ENCODE measurements at places on chromosomes 2 and 18. TPM values are rescaled to one million over a fixed set of nuclear protein-coding genes. Genes with fewer than 3 reads are reported as not detected.

TUBA4B gene
- not detected for total RNA-seq

REG3G gene
- not detected for total RNA-seq

DNA sequence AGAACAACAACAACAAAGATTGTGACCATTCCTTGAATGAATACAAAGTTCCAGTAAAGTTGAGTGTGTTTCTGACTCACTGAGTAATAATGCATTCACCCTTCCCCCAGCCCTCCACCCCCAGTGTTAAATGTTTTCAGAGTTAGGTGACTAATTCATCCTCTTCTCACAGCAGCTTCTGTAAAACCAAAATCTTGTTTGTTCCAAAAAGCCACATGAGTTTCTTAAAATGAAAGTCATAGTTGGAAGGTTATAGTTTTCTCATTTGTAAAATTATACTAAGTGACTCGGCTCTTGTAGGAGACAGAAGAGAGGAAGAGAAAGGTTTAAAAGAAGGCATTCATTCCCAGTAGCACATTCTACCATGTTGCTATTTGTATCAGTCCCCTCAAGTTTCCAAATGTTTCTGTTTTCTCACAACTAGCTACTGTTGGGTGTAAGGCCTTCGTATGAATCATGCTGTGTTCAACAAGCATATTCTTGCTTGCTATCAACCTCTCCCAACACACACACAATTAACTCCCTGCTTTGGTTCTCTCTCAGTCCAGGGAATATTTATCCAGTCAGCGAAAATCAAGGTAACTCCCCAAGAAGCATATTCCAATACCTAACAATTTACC lies 75.3 kb downstream of the MBD2 start:
- H3K36me3 ChIP-seq = peaks cover 25% of the 10 kb centered on the region
- no peak overlapping the region for H3K4me3 ChIP-seq
- DNase-seq = no peak
- peaks cover 12% of the 10 kb centered on the region for H3K4me1 ChIP-seq
- no peaks in the 10 kb centered on the region for H3K27me3 ChIP-seq

TFPI gene
- total RNA-seq = not detected

NEU2 gene
- not detected for total RNA-seq

REEP1 gene
- not detected for total RNA-seq

GRCh38 chr2:16216558-16216945 lies 276.2 kb downstream of the MYCN start:
- H3K4me3 ChIP-seq = no peak overlapping the region
- no peaks in the 10 kb centered on the region for H3K4me1 ChIP-seq
- H3K36me3 ChIP-seq = no peaks in the 10 kb centered on the region
- peaks cover 2% of the 10 kb centered on the region for H3K27me3 ChIP-seq
- no peak for DNase-seq
- no peak overlapping the region for H3K27ac ChIP-seq

SCYGR4 gene
- total RNA-seq = not detected

MAP2 gene
- total RNA-seq = 1.9 TPM

DNA sequence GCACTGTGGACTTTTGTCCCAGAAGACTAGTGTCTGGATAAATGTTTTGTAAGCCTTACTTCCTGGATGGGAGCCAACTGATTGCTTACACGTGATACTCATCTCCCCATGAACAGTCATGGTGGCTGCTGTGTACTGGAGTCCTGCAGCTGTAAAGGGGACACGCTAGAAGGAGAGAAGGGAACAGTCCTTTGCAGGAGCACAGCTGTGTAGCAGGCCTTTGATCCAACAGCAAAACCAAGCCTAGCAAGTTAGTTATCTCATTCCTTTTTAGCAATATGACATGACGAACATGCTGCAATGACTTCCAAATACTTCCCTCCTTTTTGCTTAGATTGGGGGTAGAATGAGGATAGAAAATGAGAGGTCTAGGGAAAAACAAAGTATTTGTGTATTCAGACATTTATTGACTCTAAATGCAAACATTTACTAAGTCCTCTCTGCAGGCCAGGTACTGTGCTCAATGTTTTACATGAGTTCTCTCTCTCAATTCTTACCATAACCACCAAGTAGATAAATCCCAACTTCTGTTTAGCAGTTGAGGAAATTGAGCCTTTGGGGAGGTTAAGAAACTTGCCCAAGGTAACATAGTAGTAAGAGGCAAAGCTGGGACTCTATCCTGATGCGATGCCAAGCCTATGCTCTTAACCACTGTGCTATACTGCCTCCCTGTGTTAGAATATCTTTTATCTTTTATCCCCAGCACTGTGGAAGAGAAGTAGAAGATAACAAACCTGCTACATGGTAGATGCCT lies 55.4 kb upstream of the CD28 start:
- no peaks in the 10 kb centered on the region for H3K36me3 ChIP-seq
- H3K27me3 ChIP-seq = peaks cover 33% of the 10 kb centered on the region
- no peak overlapping the region for H3K4me3 ChIP-seq
- H3K4me1 ChIP-seq = no peaks in the 10 kb centered on the region

DNA sequence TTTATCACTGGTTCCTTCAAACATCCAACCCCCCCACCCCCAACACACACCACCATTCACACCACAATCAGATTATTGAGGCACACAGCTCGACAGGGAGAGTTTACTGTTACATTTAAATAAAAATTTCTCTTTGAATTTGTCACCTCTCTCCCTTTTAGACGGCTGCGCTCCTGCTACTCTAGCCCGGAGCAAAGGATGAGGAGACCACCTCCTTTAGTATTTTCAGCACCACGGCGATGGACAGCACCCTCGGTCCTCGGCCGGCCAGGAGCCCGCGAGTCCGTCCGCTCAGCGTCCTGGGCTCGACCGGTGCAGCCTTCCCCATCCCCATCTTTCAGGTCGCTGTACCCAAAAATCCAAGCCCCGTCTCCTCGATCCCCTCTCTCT lies 892 bp downstream of the CELF4 start:
- peaks cover 53% of the 10 kb centered on the region for H3K27me3 ChIP-seq
- no peak overlapping the region for H3K27ac ChIP-seq
- H3K4me3 ChIP-seq = no peak overlapping the region
- no peaks in the 10 kb centered on the region for H3K36me3 ChIP-seq

- DNase-seq = no peak
- peaks cover 16% of the 10 kb centered on the region for H3K27me3 ChIP-seq
- peaks cover 2% of the 10 kb centered on the region for H3K4me1 ChIP-seq
- H3K4me3 ChIP-seq = no peak overlapping the region
- H3K36me3 ChIP-seq = peaks cover 4% of the 10 kb centered on the region
Measured at GRCh38 chr2:111975053-111975552, 76.7 kb downstream of the MERTK start.

GRCh38 chr2:224187220-224187619 lies 148.1 kb upstream of the SERPINE2 start:
- H3K27ac ChIP-seq = no peak overlapping the region
- no peak overlapping the region for H3K4me3 ChIP-seq
- H3K4me1 ChIP-seq = no peaks in the 10 kb centered on the region

AGAP1 gene
- total RNA-seq = not detected

FOXD4L1 gene
- 0.17 TPM for total RNA-seq

SLC23A3 gene
- total RNA-seq = 4.9 TPM
